Stimulated activated CD4-positive, alpha-beta T cell treated with anti-CD3 and anti-CD28 coated beads, TNF-alpha, amount 100 ng/mL, for 1 hour (primary cell): ENCODE measurements at places on chromosomes 2 and 18.

DNA sequence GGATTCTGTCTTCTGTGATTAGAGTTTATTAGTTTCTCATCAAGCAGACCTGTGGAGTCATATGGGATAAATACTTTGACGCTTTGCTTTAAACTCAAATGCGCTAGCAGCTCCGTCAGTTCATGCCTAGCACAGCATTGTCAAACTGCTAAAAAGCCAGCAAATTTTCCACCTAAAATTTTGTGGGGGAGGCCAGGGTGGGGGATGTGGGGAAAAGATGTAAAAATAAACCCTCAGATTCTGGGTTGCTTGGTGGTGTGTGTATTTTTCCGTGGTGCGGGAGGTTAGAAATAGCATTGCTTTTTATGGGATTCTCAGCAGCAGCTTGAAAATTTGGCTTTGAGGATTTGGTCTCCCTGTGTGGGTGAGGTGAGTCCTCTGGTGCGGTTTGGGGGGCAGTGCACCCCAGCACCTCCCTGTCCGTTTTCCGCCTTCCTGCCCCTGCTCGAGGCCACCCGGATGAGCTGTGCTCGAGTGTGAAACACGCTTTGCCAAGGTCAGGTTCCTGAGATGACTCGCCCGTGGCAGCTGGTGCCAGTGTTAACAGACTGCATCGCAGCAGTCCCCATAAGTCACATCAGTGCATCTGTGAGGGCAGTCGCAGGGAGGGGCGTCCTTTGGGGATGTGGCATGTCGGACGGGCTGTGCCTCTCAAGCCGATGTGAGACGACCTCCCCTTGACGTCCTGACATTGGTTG is 65.9 kb downstream of the LDLRAD4 start:
- no peak for DNase-seq

- DNase-seq = no peak
Observed at GRCh38 chr2:169705927-169706326, 11.7 kb downstream of the PHOSPHO2 start.

GRCh38 chr2:64225491-64225890 is 81.3 kb upstream of the PELI1 start:
- DNase-seq = no peak

DNA sequence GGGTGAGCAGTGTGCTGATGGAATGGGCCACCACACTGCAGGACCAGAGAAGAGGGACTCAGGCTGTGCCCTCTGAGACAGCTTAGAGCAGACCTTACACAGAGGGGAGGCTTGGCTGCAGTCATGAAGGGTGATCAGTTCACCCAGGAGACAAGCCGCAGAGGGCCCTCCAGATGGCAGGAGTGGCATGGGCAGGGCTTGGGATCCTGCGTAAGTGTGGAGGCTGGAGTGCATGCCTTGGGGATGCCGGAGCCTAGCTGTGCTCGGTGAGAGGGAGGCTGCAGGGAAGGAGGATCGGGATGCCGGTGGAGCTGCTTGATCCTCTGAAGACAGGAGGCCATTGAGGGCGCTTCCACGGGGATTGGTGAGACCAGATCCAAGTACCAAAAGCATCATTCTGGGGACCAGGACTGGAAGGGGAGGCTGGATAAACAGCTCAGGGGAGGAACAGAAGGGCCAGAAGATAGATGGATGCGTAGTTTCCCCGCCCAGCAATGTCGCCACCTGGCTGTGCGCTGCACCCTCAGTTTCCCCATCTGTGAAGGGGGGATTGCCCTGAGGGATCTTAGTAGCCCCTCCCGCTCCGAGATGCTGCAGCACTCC is 163.4 kb downstream of the INHBB start:
- no peak for DNase-seq

DNA sequence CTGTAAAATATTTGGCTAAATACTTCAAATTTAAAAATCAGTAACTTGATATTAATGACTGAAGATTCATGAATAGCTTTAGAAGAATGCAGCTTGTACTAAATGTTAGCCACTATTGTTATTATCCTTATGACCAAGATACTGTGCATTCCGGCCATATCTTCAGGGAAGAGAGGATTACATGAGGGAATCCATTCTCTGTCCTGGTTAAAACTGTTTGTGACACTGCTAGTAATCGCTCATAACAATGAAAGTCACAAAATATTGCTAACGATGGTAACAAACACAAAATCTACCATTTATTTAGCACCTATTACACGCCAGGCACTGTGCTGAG is 217.7 kb downstream of the PRKCE start:
- DNase-seq = no peak

DNA sequence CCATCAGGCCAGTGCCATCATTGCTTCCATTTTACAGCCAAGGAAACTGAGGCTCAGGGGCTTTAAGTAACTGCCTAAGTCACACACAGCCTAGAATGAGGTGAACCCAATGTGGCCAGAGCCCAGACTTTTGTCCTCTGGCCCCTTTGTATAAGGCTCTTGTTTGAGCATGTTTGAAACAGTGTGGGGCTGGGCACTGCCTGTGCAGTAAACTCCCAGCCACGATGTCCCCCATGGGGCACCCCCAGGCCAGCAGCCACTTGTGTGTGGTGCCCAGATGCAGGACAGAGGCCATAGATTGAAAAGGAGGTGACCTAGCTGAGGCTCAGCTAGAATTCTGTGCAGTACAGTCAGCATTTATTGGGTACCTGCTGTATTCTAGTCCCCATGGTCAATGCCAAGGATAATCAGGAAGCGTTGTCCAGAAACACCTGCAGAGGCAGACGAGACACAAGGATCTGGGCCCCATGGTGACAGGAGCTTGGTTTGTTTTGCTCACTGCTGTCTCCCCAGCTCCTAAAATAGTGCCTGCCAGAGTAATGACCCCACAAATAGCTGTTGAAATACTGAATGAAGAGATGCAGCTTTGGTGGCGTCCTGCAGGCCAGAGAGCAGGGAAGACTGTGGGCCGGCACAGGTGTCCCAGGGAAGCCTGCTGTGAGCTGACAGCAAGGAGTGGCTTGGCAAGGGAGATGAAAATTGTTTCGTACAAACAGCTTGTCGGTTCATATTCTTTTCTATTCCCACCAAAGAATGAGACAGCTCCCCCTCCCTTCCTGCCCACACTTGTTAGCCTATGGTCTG is 160.7 kb downstream of the LDLRAD4 start:
- DNase-seq = no peak

DNA sequence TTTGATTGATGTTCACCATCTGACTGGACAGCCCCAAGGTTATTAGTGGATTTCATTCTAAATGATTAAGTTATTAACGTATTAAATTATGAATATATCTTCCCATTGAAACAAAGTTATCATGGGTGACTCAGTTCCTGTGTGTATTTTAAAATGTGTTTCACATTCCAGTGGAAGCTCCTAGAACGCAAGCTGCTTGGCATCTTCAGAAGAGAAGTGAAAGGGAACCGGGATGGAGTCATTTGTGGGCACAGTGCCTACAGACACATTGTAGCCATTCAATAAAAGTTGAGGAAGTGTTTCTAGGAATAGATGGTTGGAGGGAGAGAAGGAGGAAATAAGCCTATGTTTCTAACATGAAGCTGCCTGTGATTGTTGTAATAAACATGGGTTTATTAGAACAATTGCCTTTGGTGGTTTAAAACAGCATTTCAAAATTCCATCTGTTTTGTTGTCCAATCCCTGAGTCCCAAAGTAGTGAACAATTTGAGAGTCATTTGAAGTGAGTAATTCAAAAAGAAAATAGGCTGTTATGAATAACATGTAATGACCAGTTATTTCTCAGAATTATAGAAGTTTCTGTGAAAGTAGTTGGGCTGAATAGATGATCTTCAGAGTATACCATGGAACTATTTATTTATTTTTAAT is 143.5 kb downstream of the PKP4 start:
- no peak for DNase-seq

DNA sequence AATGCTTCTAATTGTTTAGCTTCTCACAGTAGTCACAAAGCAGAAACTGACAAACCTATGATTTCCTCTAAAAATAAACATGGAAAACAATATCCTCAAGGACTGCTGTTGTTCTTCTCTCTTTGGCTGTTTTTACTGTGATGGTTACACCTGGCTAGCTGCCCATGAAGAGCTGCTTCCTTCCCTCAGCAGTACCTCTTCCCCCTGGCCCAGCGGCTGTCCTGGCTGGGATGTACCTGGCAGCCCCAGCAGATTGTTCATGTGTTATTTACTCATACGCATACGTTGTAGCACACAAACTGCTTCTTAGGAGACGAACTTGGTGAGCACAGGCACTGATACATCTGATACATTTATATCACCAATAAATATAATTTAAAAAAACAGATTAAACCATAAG is 27.4 kb downstream of the NEMP2 start:
- DNase-seq = no peak

- DNase-seq = no peak
Observed at GRCh38 chr2:120255986-120256650, 3.5 kb downstream of the RALB start.

GRCh38 chr2:84175340-84175739 is 283.7 kb downstream of the SUCLG1 start:
- no peak for DNase-seq

DNA sequence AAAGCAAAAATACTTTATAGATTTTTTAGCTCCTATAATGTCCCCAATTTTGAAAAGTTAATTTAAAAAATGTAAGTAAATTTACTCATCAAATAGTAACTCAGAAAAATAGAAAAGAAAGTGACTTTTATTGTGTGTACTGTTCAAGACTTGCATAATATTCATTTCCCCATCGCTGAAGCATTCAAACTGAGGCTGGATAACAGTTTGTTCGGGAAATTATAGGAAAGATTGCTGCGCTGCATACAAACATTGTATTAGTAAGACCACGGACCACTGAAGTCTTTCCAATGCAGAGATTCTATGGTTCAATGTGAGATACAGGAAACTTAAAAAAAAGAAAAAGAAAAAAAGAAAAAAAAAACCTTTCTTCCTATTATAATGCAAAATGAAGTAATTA is 10.4 kb downstream of the STK17B start:
- DNase-seq = no peak
